Ascending aorta (tissue), 2 donors: ENCODE measurements at places on chromosomes 5 and 9. TPM values are rescaled to one million over a fixed set of nuclear protein-coding genes. Genes with fewer than 3 reads are reported as not detected.

The KCNV2 gene
- not detected for total RNA-seq

The GARIN3 gene
- not detected for total RNA-seq

The SVEP1 gene
- total RNA-seq, result 41.8 TPM

GRCh38 chr9:136399176-136400037, 563 bp downstream of the SNAPC4 start:
- no peak for DNase-seq

- DNase-seq, result no peak
Observed at GRCh38 chr5:7412409-7412808, 16.5 kb downstream of the ADCY2 start.

GRCh38 chr5:174281855-174282254, 236.3 kb downstream of the NSG2 start:
- DNase-seq, result no peak
